ENCODE measurements at places on chromosomes 2 and 18.

GRCh38 chr2:8615576-8616281, 66.1 kb upstream of the ID2 start:
- DNase-seq = no peak

GRCh38 chr2:20832606-20833005, 9.7 kb upstream of the LDAH start:
- DNase-seq = no peak

DNA sequence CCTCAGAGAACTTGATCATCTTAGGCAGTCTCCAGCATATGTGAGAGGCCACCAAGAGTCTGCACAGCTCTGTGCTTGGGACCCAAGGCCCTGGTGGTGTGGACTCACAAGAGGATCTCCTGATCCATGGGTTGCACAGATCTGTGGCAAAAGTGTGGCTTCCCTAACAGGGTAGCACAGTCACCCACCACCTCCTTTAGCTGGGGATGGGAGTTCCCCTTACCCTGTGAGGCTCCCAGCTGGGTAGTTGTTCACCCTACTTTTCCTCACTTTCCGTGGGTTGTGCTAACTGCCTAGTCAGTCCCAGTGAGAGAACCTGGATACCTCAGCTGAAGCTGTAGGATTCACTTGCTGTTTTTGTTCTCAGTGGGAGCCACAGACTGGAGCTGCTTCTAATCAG, 123.7 kb downstream of the FTCDNL1 start:
- DNase-seq = no peak

- no peak for DNase-seq
Measured at GRCh38 chr18:51711298-51711889, 513.9 kb upstream of the MEX3C start.

GRCh38 chr18:77098029-77098428, 34.6 kb downstream of the MBP start:
- DNase-seq = no peak

DNA sequence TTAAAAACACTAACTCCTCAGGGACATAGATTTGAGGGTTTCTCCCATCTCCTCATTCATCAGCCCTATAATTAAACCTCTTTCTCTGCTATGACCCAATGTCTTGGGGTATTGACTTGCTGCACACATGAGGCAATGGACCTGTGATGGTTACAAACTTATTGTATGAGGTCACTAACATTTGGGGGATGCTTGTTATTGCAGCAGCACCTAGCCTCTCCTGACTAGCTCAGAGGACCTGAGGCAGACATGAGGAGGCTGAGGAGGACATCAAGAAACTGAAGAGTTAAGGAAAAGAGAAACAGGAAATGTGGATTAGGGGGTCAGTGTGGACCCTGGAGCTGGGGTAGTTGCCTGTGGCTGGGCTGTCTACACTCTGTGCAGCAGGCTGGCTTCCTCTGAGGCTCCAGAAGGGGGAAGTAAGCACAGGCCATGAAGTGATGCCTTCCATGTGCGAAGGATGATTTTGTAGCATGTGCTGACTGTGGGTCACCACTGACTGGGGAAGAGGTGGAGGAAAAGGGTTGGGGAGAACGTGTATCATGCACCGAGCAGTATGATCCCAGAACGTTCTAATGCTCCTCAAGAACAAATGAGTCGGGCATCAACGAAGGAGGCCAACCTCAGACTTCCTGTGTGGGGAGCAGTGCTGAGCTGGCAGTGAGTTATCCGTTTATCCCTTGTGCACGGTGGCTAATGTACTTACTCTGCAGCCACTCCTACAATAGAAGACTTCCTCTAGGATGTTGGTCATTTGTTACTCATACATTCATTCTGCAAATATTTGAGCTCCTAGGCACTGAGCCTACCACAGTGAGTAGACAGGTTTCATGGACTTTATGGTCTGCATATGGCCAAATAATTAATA, 42.1 kb upstream of the RFX8 start:
- no peak for DNase-seq

GRCh38 chr2:55901941-55902340, 21.6 kb downstream of the EFEMP1 start:
- no peak for DNase-seq

DNA sequence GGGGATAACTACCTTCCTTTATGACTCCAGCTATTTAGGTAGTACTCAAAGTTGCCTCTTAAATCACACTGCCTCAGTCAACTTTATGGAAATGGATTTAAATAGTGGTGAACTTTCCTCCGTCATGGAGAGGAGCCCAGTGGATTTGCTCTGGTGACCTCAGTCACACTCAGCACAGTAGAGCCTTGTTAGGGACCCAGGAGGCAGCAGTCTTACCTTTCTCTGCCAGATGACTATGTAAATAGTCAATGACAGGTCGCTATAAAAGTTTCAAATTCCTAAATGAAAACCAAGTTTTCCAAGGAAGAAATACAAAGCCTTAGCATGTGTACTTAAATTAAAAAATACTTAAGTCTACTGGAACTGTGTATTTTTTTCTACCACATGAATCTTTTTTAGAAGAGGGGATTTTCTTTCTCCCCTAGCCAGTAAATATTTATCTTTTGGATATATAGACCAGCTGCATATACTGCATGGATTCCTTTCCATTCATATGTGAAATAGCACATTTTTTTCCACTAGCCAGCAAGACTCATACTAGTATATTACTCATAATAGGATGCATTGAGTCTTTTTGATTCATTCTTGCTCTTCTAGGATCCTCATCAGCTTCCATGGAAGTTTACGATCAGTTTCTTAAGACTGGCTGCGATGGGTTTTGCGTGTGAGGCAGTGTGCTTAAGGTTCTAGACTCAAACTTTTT, 147.1 kb downstream of the FMNL2 start:
- DNase-seq = no peak

DNA sequence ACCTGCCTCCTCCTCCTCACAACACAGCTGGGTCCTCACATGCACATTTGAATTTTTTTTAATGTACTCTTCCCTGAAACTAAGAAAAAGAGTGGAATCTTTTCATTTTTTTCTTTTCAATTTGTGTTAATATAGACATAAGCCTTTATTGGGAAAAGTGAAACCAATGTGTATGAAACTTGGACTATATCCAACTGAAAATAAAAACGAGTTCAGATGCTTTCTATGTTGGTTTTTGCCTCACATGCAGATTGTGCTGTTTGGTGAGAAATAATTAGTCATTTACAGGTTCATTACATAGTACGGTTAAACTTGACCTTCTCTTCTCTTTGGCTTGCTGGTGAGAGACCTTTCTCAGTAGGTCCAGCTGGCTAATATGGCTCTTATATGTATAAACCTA, 515.2 kb upstream of the FANCL start:
- DNase-seq = no peak

DNA sequence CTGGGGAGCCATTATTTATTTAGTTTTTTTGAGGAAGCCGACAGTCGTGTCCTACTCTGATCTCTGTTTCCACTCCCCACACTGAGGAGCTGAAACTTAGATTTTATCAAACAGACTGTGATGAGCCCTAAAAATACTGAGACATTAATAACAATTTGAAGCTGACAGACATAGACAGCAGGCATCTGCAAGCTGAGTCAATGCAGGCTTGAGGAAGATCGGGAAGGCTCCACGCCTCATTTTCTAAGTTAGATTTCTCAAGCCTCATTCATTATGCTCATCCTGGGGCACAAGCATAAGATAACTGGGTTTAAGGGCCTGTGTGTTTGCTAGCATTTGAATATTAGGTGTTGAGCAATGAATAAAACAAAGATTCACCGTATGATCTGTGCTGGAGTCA, 26.3 kb downstream of the EFR3B start:
- DNase-seq = no peak

DNA sequence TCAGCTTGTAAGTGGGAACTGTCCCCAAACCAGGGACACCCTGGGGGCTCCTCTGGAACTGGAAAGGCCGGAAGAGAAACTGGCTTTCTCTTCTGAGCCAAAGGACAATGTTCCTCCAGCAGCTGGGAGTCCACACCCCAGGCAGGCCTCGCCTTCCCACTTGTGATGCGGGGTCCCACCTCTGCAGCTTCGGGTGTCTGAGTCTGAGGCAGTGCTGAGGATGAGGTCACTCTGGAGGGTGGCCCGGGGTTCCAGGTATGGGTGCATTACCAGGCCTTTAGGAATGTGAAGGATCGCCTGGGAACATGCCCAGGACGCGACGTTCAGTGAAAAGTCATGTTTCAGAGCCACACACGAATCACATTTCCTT, 18.2 kb upstream of the BOK start:
- no peak for DNase-seq

DNA sequence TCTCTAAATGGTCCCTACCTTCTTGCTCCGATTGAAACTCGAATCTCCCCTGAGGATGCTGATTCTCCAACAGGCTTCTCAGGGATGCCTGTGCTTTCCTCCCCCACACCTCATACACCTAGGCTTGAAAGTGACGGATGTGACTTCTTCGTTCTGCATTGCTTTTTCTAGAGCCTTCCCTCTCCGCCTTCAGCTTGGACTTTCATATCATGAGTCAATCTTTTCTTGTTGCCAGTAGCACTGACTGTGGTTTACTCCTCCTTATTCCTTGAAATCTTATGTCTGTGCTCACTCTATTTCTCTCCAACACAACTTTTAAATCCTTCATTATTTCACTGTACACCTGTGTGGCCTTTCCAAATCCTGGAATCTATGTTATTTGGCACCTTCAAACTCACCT, 451.4 kb downstream of the TMX3 start:
- DNase-seq = no peak

DNA sequence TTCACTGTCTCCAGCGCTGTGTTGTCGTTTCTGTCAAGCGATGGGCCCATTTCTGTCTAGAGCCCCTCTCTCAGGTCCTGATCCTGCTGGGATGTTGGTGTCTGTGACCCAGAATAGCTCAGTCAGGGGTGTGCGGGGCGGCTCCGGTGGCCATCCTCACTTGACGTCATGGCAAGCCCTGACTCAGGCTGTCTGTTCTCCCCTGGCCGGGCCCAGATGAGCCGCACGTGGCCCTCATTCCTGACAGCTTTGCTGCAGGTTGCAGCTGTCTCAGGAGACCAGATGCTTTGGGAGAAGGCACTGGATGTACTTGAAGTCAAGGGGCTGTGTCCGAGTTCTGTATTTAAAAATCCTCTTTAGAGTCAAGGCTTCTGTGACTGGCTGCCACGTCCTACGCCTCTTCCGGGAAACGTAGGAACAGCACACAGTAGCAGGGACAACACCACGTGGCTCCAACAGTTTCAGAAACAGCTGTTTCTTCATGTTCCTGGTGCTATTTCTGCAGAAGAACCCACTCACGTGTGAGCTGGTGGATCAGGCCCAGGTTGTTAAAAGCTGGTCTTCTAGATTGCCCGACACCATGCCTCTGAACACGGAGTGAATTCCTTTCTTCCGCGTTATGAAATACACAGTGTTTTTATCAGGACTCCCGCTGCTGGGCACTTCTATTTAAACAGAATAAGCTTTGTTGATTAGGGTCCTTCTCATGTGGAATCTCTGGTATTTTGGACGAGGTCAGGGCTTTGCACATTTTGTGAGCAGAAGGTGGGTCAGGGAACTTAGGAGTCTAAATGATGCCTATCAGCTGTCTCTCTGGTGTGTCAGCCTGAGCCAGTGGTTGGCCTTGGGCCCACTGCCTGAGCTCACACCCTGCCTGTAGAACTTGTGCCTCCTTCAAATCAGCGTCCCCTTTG, 28.3 kb upstream of the NTSR2 start:
- DNase-seq = no peak

GRCh38 chr2:151120011-151120410, 141.7 kb downstream of the RBM43 start:
- DNase-seq = no peak

GRCh38 chr2:188129677-188130076, 162.0 kb upstream of the GULP1 start:
- no peak for DNase-seq

GRCh38 chr2:133365117-133365516, 203.1 kb downstream of the NCKAP5 start:
- DNase-seq = no peak

DNA sequence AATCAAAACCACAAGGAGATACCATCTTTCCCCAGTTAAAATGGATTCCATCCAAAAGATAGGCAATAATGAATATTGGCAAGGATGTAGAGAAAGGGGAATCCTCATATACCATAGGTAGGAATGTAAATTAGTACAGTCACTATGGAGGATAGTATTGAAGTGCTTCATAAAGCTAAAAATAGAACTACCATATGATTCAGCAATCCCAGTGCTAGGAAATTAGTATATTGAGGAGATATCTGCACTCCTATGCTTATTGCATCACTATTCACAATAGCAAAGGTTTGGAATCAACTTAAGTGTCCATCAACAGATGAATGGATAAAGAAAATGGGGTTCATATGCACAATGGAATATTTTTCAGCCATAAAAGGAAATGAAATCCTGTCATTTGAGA, 251.2 kb downstream of the ZNF804A start:
- no peak for DNase-seq

DNA sequence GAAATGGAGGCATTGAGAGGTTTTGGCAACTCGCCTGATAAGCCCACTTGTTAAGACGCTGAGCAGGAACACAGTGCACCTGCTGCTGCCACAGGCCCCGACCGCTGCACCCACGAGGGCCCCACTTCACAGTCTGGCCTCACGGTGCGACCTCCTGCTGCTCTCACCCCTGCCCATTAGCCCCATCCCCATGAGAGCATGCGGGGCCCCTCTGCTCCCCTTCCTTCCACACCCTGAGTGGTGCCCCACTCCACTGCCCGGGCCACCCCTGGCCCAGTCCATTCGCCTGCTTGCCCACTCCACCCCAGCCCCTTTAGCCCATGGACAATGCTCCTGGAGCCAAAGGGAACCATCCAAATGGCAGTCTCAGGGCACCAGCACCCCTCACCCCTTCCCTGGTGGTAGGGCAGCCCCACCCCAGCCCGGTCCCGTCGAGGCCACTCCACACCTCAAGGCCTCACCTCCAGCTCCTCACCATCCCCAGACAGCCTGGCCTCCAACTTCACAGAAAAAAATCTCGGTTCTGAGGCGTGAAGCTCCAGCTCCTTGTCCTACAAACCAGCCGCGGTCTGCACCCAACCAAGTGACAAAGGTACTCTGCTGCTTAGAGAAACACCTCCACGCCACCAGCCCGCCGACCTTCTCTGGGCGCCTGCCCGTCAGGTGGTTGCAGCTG, 6.7 kb upstream of the GPR55 start:
- DNase-seq = no peak

DNA sequence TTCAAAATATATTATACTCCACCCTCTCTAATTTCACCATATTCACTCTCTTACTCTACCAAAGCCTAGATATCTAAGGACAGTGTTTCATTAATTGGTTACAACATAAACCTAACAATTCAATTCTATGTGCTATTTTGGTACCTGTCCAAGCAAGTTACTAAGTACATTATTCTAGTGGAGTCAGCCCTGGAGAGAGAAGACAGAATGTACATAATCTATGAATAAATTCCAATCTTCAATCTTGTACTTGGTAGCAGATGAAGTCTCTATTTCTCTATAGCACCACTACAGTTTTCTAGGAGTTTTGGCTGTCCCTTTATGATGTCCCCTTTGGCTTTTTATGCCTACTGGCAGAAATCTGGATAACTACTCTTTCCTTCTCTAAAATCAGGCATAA, 27.6 kb downstream of the NMUR1 start:
- DNase-seq = no peak
